ENCODE measurements at places on chromosomes 12 and 14. TPM values are rescaled to one million over a fixed set of nuclear protein-coding genes. Genes with fewer than 3 reads are reported as not detected.

DNA sequence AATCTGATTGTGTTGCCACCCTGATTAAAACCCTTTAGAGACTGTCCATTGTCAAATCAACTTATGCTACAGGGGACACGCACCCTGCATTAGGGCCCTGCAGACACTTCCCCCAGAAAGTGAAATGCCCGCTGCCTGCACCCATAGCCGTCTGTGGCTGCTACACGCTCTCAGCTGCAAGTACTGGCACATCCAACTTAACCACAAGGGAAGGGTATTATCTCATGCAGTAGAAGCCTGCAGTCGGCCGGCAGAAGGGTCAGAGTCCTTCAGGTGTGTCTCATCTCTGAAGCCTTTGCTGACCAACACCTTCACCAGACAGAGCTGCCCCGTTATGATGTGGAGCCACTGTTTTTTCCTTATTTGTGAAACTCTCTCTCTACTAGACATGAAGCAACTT lies 20.8 kb downstream of the CFAP251 start:
- H3K27ac ChIP-seq = no peak overlapping the region
- H3K4me1 ChIP-seq = no peaks in the 10 kb centered on the region
- peaks cover 5% of the 10 kb centered on the region for H3K36me3 ChIP-seq

KRT82 gene
- not detected for total RNA-seq

GRCh38 chr12:131046813-131047788 lies 93.4 kb downstream of the ADGRD1 start:
- H3K27me3 ChIP-seq = no peaks in the 10 kb centered on the region
- H3K4me1 ChIP-seq = no peaks in the 10 kb centered on the region
- no peak overlapping the region for H3K4me3 ChIP-seq
- no peak overlapping the region for H3K27ac ChIP-seq
- no peak for DNase-seq

FOXG1 gene
- not detected for total RNA-seq

- H3K27me3 ChIP-seq = no peaks in the 10 kb centered on the region
- DNase-seq = no peak
- H3K27ac ChIP-seq = no peak overlapping the region
- H3K4me1 ChIP-seq = no peaks in the 10 kb centered on the region
- no peak overlapping the region for H3K4me3 ChIP-seq
These were observed 30.9 kb downstream of the GRIN2B start for GRCh38 chr12:13950502-13950901.

GRCh38 chr14:26621364-26621763 lies 23.5 kb upstream of the NOVA1 start:
- no peak overlapping the region for H3K27ac ChIP-seq
- H3K36me3 ChIP-seq = no peaks in the 10 kb centered on the region
- no peaks in the 10 kb centered on the region for H3K4me1 ChIP-seq
- H3K27me3 ChIP-seq = no peaks in the 10 kb centered on the region

Data from CD8-positive, alpha-beta memory T cell (primary cell).